ENCODE measurements at places on chromosomes 7 and 10. TPM values are rescaled to one million over a fixed set of nuclear protein-coding genes. Genes with fewer than 3 reads are reported as not detected.

The C7orf33 gene
- not detected for total RNA-seq

The OR9A2 gene
- not detected for total RNA-seq

The GPNMB gene
- 183 TPM for total RNA-seq

The STRA8 gene
- not detected for total RNA-seq

The ZNF488 gene
- 0.10 TPM for total RNA-seq

The CALML3 gene
- not detected for total RNA-seq

The FGF8 gene
- total RNA-seq, result not detected

The PARD3 gene
- 27.7 TPM for total RNA-seq

The FLNC gene
- total RNA-seq, result 16.2 TPM

The ENTPD1 gene
- total RNA-seq, result 25.4 TPM

The NEUROD6 gene
- not detected for total RNA-seq

The ZNF33B gene
- total RNA-seq, result 8.5 TPM

The CHST3 gene
- 80.3 TPM for total RNA-seq

The NRG3 gene
- 0.19 TPM for total RNA-seq

The OR2A7 gene
- total RNA-seq, result 3.8 TPM

The CLCN1 gene
- total RNA-seq, result 0.22 TPM

The LAMB1 gene
- 421 TPM for total RNA-seq

The ABCB4 gene
- 1.3 TPM for total RNA-seq

The OPN1SW gene
- not detected for total RNA-seq

The AKR1E2 gene
- total RNA-seq, result 9.2 TPM

The ADRB1 gene
- total RNA-seq, result 14.1 TPM

The MPP7 gene
- total RNA-seq, result 5.7 TPM

The FAM221A gene
- total RNA-seq, result 6.2 TPM

The ZFAND2A gene
- total RNA-seq, result 23.7 TPM

The SLC13A4 gene
- total RNA-seq, result not detected

The ENTPD7 gene
- 9.2 TPM for total RNA-seq

The DENND2A gene
- 24.6 TPM for total RNA-seq

The ZNF117 gene
- total RNA-seq, result 58.1 TPM

The VAX1 gene
- total RNA-seq, result not detected

The HMX2 gene
- total RNA-seq, result not detected

The ECHDC3 gene
- total RNA-seq, result 161 TPM

The MAT1A gene
- total RNA-seq, result 0.13 TPM

The GDF10 gene
- 0.26 TPM for total RNA-seq
